ENCODE measurements at places on chromosomes 12 and 14.

- DNase-seq, result no peak
Measured at GRCh38 chr14:34713122-34713680, 1.2 kb downstream of the CFL2 start.

DNA sequence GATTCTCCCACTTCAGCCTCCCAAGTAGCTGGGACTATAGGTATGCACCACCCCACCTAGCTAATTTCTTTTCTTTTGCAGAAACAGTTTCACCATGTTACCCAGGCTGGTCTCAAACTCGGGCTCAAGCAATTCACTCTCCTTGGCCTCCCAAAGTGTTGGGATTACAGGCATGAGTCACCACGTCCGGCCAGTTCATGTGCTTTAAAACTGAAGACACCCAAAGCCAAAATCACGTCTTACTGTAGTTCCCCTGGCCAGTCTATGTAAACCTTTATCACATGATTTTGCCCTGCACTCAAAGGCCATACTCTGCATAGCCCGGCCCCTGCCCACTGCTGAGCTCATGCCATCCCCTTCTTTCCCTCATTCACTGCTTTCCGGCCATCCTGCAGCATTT is 4.5 kb downstream of the ALKBH2 start:
- no peak for DNase-seq

DNA sequence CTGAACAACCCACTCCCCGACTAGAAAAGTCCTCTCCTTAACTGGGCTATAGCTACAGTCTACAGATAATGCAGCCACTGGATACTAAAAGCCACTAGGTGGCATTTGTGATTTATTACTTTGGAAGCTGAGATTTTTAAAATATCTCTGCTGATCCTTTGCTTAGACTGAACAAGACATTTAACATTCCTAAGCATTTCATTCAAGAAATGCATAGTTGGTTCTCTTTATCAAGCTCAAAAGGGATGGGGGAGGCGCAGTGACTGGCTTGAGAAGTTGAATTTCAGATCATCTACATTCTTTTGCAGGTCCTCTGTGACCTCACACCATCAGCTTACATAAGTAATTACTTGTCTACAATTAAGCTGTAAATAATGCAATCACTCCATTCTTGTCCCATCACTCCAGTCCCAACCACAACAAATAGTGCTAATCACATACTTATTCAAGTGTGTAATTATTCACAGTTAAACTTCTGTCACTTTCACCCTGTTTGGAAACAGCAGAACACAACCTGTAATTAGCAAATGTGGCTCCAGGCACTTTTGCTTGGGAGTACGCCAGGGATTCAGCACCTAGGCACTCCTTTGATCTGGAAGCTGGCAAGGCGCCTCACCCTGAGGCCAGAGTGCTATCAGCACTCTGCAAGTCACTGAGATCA is 203.6 kb downstream of the NOVA1 start:
- DNase-seq, result no peak

- DNase-seq, result no peak
Measured at GRCh38 chr12:58961906-58962305, 41.6 kb upstream of the LRIG3 start.

GRCh38 chr12:79371226-79371625 is 319.5 kb downstream of the PAWR start:
- no peak for DNase-seq

- no peak for DNase-seq
Measured at GRCh38 chr12:115813256-115813655, 464.2 kb downstream of the MED13L start.

- DNase-seq, result no peak
Measured at GRCh38 chr12:68410018-68410660, 78.0 kb upstream of the MDM1 start.

GRCh38 chr12:59657266-59657665 is 61.4 kb downstream of the SLC16A7 start:
- DNase-seq, result no peak

DNA sequence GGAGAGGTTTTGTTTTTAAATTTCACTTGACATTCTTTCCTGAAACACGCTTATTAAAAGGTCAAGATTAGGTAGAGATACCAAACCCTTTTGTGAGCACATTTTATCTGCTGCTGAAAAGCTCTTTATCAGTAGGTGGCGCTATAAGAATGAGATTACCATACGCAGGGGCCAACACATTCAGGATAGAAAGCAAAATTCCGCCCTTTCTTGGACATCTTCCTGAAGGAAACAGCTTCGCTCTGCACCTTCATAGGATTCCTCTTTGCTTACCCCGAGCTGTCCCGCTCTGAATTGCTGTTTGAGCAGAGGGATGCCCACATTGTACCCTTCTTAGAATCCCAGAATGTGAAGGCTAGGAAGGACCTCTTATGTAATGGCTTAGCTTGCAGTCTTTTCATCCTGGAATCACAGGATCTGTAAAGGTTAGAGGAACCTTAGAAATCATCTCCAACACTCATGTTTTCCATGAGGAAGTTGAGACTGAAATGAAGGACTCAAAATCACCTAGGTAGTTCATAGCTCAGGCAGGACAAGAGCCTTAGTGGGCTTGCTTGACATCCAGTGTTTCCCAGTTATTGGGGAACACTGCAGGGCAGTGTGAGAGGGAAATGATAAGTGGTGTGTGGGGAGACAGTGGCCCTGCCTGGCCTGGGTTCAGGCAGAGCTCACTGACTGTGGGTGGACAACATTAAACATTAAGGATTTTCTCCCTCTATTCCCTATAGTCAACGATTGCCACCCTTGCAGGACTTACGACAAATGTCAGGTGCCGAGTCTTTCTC is 38.7 kb upstream of the CRY1 start:
- DNase-seq, result peak; percentile 28

GRCh38 chr12:104303538-104304151 is at the start of gene EID3:
Gene EID3, plus strand, starts transcription at chr12:104303739. Its CDS starts 196 bp downstream, at chr12:104303935.
- no peak for DNase-seq

- DNase-seq, result no peak
Measured at GRCh38 chr14:76793956-76794355, 18.7 kb downstream of the ANGEL1 start.

GRCh38 chr14:72745991-72746980 is 147.6 kb downstream of the DPF3 start:
- DNase-seq, result no peak

- no peak for DNase-seq
Measured at GRCh38 chr14:61526405-61527312, 168.7 kb upstream of the HIF1A start.

DNA sequence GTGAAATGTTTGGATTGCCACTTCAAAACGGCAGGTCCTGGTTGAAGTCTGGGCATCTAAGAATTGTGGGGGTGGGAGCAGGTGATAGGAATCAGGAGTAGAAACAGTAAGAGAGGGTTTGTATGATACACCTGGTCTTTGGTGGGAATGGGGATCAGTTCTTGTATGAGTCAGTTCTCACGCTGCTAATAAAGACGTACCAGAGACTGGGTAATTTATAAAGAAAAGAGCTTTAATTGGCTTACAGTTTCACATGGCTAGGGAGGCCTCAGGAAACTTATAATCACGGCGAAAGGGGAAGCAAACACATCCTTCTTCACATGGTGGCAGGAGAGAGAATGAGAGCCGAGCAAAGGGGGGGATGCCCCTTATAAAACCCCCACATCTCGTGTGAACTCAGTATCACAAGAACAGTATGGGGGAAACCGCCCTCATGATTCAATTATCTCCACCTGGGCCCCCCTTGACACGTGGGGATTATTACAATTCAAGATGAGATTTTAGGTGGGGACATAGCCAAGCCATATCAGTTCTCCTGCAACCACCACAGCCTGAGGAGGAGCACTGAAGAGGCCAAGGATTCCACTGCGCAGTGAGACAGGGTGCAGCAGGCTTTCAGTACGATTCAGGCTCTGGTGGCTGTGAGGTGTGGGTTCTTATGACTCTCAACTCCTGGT is 52.1 kb downstream of the DRAM1 start:
- DNase-seq, result no peak

GRCh38 chr12:39420043-39420442 is 22.9 kb downstream of the KIF21A start:
- no peak for DNase-seq

GRCh38 chr12:83179999-83180398 is 493.3 kb downstream of the TMTC2 start:
- no peak for DNase-seq

GRCh38 chr12:128178565-128178964 is 88.4 kb upstream of the TMEM132C start:
- DNase-seq, result no peak

DNA sequence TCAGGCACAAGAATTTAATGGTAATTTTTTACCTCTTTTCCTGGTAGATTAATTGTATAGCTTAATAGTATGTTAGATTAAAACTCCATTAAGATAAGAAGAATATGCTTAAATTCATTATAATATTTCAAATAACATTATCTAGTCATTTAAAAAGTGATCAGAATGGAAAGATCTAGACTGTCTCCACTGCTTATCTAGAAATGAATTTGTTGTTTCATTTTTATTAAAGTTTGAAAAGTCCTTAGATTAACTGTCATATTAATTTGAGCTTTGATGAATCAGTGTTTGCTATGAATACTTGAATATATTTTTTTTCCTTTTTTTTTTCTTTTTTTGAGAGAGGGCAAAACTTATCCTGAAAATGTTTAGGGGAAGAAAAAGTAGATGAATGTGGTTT is 236.6 kb upstream of the NPAS3 start:
- no peak for DNase-seq

DNA sequence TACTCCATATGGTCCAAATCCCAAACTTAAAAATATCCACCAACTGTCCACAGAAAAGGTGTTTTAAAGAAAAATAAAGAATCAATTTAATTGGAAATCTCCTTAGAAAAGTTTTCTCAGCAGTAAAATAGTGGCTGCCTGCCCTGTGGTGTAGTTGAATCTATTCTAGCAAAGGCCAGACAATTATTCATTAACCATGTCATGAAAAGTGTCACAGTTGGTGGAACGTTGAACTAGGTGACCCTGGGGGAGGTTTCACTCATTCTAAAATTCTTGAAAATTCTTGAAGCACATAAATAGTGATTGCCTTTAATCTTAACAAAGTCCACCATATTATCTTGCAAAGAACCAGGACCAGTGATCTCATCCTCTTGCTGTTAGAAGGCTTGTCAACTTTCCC is 78.4 kb upstream of the GZMB start:
- no peak for DNase-seq

GRCh38 chr12:659090-659683 is 4.1 kb downstream of the NINJ2 start:
- DNase-seq, result no peak

DNA sequence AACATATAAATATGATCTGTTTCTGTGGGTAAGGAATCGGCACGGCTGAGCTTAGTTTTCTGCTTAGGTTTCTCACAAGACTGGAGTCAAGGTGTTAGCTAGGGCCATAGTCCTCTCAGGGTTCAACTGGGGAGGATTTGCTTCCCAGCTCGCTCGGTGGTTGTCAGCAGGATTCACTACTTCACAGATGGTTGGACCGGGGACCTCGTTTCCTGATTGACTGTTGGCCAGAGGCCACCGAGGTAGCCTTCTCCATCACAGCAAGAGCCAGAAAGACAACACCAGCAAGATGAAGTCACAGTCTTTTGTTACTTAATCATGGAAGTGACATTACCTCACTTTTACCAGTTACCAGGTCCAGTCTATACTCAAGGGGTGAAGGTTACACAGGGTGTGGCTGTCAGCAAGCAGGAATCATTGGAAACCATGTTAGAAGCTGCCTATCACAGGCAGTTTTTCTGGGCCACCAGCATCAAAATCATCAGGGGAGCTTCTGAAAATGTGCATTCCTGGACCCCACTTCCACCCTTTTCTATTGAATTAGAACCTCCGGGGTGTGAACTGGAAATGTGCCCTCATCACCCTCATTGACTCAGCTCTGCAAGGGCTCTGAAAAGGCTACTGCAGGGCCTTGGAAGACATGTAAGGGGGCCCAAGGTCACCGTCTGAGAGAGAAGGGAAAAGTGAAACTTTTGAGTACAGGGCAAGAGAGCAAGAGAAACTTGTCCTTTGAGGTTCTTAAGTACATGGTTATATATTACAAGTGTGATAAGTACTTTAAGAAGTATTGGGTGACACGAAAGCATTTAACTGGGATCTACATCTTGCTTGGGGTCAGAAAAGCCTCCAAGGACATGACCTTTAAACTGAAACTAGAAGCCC is 10.9 kb downstream of the COPS7A start:
- DNase-seq, result no peak

- DNase-seq, result no peak
Measured at GRCh38 chr12:94287245-94287628, 138.9 kb downstream of the PLXNC1 start.

DNA sequence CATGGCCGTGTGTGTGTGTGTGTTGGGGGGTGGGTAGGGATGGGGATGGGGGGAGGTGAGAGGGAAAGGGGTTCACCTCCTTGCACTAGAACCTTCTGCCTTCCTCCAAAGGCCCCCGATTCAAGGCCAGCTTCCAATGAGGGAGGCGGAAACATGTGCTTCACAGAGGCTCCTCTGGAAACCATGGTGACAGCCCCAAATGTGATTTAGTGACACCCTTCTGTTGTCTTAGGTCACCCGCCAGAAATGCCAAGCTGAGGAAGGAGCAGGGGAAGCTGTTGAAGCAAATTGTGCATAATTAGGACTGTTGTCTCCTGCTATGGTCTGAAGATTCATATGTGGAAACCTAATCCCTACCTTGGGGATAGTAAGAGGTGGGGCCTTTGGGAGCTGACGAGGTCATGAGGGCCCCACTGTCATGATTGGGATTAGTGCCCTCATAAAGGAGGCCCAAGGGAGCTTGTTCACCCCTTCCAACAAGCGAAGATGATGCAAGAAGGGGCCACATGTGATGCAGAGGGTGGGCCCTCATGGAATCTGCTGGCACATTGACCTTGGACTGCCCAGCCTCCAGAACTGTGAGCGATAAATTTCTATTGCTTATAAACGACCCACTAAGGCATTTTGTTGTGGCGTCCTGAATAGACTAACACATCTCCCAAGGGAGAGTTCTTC is 95.2 kb downstream of the AACS start:
- DNase-seq, result no peak

DNA sequence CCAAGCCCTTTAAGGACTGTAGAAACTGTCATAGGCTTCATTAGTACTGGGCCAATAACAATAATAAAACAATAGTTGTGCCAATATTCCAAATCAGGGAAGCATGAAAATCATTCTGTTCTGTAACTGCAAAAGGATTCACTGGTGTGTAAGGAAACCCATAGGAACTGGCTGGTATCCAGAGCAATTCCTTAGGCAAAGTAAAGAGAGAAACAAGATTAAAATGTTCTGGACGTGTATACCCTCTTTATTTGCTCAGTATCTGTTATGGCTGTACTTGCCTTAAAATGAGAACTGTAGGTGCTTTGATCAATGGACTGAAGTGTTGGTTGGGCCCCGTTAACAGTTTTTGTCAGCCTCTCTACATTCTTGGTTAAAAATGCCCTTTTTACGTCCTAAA is 72.4 kb upstream of the STAC3 start:
- no peak for DNase-seq

DNA sequence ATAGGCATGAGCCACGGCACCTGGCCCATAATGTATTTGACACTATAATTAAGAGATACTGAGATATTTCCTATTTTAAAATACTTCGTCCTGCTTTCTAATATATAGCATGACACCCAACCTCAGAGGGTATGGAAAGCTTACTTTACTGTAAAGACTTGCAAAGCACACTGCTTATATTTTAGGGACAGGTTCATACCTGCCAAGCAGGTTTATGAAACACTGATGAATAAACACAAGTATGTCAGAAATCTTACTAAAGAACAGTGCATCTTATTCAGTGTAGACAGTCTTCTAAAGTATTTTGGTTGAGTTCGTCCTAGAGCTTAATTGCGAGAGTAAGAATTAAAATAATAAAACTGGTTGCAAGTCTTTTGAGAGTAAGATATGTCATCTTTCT is 65.4 kb downstream of the PPFIBP1 start:
- no peak for DNase-seq

GRCh38 chr14:70907996-70908934 is 1.0 kb downstream of the PCNX1 start:
- peak; percentile 68 for DNase-seq
